Muscle of back (tissue), 13 donors: ENCODE measurements at places on chromosomes 12 and 14. TPM values are rescaled to one million over a fixed set of nuclear protein-coding genes. Genes with fewer than 3 reads are reported as not detected.

GRCh38 chr14:50725761-50726160, 57.7 kb upstream of the SAV1 start:
- DNase-seq = no peak

DNA sequence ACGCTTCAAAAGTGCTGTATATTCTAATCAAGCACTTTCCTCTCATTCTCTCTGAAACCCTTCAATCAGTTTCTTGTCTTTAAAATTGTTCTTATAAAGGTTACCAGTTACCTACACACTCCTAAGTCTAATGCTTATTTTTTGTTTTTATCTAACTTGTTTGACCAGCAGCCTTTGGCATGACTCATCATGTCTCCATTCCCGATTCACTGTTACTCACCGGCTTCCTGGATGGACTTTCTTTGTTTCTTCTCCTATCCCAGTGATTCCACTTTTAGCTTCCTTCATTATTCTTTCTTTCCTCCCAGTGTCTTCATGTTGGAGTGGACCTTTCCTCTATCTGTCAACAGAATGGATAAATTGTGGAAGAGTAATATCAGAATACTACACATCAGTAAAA, 368.6 kb upstream of the CCDC196 start:
- peak; percentile 32 for DNase-seq

GRCh38 chr12:95710386-95710785, 80.2 kb downstream of the NTN4 start:
- no peak for DNase-seq

DNA sequence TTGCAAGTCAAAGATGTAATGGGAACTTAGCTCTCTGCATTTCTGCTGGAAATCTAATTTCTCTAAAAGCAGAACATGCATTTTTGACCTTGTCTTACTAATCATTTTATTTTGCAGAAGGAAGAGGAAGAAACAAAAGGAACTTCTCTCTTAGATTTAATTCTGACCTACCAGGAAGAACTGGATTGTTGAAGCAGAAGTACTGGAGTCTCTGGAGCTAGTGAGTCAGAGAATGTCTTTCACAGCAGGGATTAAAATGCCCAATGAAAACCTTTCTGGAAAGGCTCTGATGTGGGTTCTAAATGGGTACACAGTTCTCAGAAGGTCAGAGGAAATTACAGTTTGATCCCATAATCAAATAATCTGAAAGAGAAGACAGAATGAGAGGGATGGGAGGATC, 70.8 kb upstream of the GNG2 start:
- DNase-seq = no peak

GRCh38 chr12:38949363-38949762, 44.0 kb upstream of the CPNE8 start:
- no peak for DNase-seq

The GLS2 gene
- polyA plus RNA-seq = 0.39 TPM

The ZDHHC22 gene
- 0.56 TPM for polyA plus RNA-seq

The FBLN5 gene
- 105 TPM for polyA plus RNA-seq

The HPD gene
- polyA plus RNA-seq = 0.11 TPM

The RTN1 gene
- polyA plus RNA-seq = 1.9 TPM

The RNF212B gene
- polyA plus RNA-seq = not detected

GRCh38 chr12:25811656-25812126, 146.8 kb upstream of the RASSF8 start:
- DNase-seq = no peak

- DNase-seq = no peak
Measured at GRCh38 chr12:93972411-93973208, 175.8 kb upstream of the PLXNC1 start.

The IGF1 gene
- 41.2 TPM for polyA plus RNA-seq

GRCh38 chr12:95583933-95584332, 32.7 kb upstream of the USP44 start:
- no peak for DNase-seq

DNA sequence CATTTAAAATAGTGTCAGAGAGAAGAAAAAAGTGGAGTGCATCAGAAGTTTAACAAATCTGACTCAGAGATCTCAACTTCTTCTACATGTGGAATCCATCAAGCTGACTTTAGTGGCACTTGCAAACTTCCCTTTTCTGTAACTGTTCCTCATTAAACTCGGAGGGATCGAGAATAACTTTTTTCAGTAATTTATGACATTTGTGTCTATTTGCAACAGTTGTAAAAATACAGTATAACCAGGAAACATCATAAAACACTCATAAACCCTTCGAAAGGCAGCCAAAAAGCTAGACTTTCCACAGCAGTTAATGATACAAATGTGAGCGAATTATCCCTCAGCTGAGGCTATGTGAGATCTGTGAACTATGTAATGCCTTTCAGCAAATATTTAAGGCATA, 1936.8 kb upstream of the SEL1L start:
- peak; percentile 73 for DNase-seq

The RERG gene
- polyA plus RNA-seq = 6.7 TPM
